Cerebellar nuclear complex (tissue), 1 donor: ENCODE measurements at places on chromosomes 5 and 9.

DNA sequence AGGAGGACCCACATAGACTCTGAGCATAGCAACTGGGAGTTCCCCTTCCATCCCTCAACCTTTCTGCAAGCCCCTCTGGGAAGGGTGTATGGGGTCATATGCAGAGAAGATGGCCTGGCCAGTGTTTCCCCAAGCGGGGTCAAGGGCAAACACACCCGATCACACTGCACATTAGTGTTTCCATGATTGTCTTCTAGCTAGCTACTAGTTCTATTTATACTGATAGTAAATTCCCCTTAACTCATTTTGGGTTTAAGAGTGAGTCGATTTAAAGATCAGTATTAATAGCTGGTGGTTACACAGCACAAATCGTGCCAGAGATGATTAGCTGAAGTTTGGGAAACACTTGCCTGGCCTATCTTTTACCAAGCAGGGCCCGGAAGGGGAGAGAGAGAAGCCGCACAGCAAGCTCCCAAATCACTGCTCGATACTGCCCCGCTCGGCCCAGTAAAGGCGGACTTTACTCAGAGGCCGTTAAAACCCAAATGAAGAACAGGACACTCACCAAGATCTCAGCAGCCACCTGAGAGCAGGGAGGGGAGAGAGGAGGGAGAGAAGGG lies 29.4 kb upstream of the TNIP1 start:
- DNase-seq, result no peak

DNA sequence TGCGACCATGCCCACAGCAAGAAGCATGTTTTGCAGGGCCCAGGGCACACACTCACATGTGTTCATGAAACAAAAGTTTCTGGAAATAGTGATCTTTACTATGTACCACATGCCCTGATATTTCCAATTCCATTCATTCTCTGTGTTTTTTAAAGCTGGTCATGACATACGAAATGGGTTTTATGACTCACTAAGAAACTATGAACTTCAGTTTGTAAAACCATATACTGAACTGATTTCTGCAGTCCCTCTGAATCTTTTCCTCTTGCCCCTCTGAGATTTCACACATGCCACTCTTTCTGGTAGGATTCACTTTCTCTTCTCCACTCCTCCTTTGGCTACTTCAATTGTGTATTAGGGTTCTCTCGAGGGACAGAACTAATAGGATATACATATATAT lies 416.1 kb upstream of the TRPC7 start:
- DNase-seq, result no peak

GRCh38 chr5:172118891-172119290 lies 69.1 kb downstream of the STK10 start:
- no peak for DNase-seq

GRCh38 chr5:372556-372995 lies 51.1 kb downstream of the AHRR start:
- no peak for DNase-seq

DNA sequence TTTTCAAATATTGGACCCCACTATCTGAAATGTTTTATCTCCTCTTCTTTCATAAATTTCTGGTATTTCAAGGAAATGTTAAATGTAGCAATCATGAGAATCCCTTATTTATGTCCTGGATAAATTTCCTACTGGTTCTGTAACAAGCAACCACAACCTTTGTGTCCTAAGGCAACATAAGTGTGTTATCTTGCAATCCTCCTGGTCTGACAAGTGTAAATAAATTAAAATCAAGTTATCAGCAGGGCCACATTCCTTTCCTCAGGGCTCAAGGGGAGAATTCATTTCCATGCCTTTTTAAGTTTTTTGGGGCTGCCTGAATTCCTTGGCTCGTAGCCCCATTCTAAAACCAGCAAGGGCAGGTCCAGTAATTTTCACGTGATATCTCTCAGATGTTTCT lies 83.2 kb downstream of the CDH9 start:
- no peak for DNase-seq

DNA sequence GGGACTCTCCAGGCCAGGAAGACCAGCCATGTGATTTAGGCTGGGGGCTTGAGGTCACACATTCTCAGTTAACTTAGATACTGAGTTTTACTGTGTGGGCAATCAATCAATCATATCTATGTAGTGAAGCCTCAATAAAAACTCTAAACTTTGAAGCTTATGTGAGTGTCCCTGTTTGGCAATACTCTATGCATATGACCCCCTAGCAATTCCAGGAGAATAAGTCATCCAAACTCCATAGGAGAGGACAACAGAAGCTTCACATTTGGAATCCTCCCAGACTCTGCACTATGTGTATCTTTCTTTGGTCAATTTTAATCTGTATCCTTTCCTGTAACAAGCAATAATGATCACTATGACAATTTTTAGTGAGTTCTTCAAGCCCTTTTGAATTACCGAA lies 216.8 kb upstream of the RGMB start:
- DNase-seq, result no peak

- no peak for DNase-seq
Measured at GRCh38 chr5:165783024-165783423, 2277.6 kb downstream of the MAT2B start.

GRCh38 chr9:136044971-136045594 lies 50.0 kb downstream of the NACC2 start:
- DNase-seq, result no peak

DNA sequence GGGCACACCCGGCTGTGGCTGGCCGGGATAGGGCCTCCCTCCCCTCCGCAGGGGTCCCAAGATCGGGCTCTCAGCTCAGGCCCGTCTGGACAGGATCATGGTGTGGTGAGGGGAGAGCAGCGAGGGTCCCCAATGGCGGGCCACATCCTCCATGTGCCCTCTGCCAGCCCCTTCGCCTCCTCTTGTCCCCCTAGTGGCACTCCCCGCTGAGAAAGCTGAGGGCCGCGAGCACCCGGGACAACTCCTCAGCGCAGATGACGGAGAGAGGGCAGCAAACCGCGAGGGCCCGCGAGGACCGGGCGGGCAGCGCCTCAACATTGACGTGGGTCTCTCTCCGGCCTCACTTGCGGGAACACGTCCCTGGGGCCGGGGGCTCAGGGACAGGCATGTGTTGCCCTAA lies 24.6 kb downstream of the NKD2 start:
- DNase-seq, result no peak

DNA sequence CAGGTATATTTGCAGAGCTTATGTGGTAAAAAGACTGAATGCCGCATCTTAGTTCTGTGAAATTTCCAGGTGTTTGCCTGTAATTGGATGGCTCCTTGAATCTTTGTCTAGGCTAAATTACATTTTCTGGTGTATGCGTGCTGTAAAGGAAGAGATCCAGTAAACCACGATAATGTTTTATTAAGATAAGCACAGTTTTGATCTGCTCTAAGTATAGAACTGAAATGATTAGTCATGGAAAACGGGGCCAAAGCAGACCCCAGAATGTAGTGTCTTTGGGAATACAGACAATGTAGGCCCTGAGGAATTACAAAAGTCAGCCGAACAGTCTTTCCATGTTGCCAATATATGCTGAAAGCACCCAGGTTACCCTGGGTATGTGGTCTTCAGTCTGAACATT lies 257.3 kb downstream of the FANCC start:
- no peak for DNase-seq

GRCh38 chr5:154673506-154673905 lies 81.7 kb upstream of the LARP1 start:
- no peak for DNase-seq

- DNase-seq, result no peak
Measured at GRCh38 chr9:20550326-20550725, 72.0 kb downstream of the MLLT3 start.

- no peak for DNase-seq
Measured at GRCh38 chr5:1729641-1730486, 69.8 kb downstream of the MRPL36 start.

- no peak for DNase-seq
Measured at GRCh38 chr5:33468775-33469435, 28.1 kb downstream of the TARS1 start.

- DNase-seq, result no peak
Measured at GRCh38 chr5:133509742-133510079, 102.6 kb downstream of the FSTL4 start.

GRCh38 chr5:173472164-173472563 lies 143.9 kb upstream of the STC2 start:
- no peak for DNase-seq

DNA sequence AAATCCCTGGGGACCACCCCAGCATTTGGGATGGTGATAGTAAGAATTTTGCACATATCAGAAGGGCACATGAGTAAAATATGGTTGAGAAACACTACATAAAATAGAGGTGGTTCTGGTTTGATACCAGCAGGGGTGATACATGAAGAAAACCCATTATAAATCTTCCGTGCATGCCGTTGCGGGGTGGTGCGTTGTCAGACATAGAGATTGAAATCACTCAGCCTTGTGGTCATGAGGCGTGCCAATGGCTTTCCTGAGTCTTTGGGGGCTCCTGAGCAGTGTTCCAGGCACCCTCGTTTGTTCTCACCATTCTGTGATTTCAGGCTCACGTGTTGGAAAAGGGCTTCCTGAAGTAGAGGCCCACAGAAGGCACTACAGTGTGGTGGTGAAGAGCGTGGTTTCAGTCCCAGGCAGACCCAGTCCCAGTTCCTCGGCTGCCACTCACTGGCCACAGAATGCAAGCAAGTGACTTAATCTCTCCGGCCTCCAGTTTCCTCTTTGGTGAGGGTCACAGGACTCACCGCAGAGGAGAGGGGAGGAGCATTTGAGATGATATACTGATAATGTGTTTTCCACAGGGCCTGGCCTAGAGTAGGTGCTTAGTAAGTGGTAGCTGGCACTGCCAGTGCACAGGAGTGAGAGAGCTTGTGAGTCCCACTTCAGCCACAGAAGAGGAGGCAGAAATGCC lies 20.5 kb upstream of the GLRX start:
- DNase-seq, result no peak
